Lower leg skin (tissue), 4 donors: ENCODE measurements at places on chromosomes 16 and 17.

- no peak for DNase-seq
These were observed 17.8 kb downstream of the PROCA1 start for GRCh38 chr17:28693869-28694268.

- no peak for DNase-seq
These were observed 589 bp downstream of the CLCN7 start for GRCh38 chr16:1474082-1474795.

DNA sequence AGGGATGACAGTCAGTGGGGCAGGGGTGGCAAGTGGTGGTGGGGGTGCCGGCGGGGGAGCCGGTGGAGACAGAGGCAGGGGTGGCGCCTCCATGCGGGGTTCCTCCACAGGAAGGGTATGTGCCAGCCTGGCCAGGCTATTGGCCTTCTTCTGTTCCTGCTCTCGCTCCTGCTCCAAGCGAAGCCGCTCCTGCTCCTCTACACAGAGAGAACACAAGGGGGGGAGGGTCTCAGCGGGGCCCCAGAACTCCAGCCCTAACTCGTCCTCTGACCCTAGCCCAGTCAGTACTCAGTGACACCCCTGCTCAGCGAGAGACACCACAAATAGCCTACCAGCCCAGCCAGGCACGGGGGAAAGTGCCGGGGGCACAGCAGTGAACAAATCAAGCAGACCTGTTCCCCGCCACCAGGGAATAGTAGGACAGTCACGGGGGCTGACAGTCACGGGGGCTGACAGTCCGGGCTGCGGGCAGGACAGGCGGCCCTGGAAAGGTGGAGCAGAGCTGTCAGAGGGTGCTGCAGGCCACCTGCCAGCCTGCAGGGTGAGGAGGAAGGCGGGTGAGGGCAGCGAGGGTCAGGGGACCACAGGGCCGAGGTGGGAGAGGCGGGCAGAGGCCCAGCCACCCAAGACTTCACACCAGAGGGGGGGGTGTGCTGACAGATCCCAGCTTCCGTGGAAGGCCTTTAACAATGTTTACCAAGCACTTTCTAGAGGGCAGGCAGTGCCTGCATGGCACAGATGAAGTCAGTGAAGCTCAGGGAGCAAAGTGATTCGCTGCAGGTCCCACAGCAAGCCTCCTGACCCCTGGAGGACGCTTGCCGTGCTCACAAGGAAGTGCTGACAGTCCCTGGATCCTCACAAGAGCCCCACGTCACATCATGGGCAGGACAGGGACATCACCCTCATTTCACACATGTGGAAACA lies 5.3 kb downstream of the MNT start:
- DNase-seq, result no peak

DNA sequence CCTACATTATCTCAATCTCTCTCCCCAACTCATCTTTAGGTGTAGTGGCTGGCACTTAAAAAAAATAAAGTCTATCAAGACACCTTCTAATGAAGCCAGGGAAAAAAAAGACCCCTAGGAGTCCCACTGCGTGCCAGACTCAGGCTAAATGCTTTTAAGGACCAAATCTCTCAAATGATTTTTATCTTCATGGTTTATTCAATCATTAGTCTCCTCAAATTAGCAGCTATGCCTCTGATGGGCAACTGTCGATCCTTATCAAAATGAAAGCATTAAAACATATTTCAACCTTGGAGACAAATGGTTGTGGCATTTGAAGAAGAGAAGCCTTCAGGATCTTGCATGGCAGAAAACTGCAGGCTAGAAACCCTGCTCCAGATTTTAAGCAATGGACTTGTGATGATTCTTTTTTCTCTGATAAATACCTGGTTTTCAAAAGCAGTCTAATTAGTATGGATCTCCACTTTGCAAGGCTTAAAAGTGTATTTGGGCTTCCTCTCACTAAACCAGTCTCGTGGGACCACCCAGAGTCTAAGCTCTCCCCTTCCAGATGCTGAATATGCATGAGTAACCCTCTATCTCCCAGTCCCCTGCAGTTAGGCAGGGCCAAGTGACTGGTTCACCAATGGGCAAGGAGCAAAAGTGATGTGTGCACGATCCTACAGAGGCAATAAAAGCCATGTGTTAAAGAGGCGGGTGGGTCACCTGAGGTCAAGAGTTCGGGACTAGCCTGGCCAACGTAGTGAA lies 14.9 kb downstream of the ITPRIPL2 start:
- DNase-seq, result no peak

DNA sequence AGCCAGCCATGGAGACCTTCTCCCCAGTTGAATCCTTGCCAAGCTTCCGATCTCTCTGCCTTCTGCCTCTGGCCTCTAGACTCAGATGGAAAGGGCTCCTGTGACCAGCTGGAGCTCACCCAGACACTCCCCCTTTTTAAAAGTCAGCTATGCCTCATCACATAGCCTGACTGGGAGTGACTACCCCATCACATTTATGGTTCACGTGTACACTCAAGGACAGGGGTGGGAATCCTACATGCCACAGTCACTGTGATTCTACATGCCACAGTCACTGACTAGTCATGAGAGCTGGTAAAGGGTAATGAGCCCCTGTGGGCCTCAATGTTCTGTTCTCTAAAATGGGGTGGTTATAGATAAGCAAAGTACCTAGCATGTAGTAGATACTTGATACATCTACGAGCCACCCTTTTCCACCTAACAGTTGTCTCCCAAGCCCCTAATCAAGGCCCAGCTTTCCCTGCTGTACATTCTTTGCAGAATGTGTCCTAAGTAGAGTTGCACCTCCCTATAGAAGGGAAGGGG lies 85.1 kb downstream of the RGS9 start:
- DNase-seq, result no peak

DNA sequence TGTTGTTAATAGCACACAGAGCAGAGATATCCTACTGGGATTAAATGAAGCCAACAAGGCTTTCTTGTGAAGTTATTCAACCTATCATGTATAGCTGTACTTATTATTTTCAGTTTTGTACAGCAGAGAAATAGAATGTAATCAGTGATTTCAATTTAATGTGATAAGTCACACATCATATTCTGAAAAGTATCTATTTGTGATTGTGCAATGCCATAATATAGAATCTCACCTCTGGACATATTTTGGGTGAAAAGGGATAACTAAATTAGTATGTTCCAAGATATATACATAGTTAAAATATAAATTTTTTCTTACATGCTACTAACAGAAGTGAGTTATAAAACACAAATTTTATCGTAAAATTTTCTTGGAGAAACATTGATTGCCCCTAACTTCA lies 544.3 kb upstream of the KIF2B start:
- no peak for DNase-seq

- no peak for DNase-seq
These were observed 2.6 kb upstream of the LGALS9 start for GRCh38 chr17:27628376-27628775.

- no peak for DNase-seq
These were observed 1.1 kb upstream of the MYH11 start for GRCh38 chr16:15857724-15858560.

- no peak for DNase-seq
These were observed 16.6 kb downstream of the TMC6 start for GRCh38 chr17:78111727-78112517.

DNA sequence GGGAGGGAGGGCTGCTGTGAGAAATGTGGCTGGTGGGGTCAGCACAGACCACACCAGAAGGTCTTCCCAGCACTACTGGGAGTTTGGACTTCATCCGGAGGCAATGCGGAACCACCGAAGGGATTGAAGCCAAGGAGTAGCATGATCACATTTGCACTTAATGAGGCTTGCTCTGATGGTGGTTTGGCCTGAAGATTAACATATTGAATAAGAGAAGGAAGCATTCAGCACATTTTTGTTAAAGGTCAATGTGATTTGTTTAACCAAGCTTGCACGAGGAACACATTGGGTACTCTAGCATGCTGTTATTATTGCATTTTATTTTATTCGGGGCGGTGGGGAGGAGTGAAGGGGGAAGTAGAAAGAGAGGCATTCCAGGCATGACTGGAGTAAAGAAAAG lies 378.6 kb downstream of the UTP18 start:
- DNase-seq, result no peak

- no peak for DNase-seq
These were observed 27.6 kb upstream of the PRM1 start for GRCh38 chr16:11308493-11309283.

DNA sequence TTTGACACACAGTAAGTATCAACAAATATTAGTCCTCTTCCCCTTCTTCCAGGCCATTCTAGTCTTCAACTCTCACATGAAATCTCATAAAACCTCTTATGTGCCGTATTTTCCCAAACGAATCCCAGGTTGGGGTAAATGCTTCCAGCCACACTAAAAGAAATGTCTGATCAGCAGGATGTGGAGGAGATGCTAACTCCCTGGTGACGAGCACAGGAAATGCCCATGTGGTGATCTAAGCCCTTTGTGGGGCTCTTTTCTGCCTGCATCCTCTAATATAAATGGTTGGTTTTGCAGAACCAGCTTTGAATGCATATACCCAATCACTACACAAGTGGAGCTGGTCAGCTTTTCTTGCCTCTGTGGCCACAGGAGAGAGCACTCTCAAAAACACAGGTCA lies 498.2 kb upstream of the ERCC4 start:
- no peak for DNase-seq
